ENCODE measurements at places on chromosomes 5 and 9.

DNA sequence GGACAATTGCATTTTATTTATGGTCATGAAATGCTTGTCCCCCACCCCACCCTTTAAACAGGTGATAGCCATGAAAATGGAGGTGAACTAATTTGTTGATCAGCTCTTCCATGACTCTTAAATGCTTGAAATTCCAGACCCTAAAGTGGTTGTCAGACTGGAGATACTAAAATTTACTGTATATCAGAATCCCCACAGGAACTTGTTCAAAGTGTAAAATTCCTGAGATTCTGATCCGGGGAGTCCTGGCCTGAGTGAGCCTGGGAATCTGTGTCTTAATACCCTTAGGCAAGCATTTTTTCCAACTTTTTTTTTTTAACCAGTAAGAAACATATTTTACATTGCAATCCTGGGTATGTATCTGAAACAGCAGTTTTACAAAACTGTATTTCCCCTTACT is 4.7 kb downstream of the SKP2 start:
- no peak for DNase-seq

GRCh38 chr9:133837627-133838597 is 99.8 kb upstream of the SARDH start:
- no peak for DNase-seq

DNA sequence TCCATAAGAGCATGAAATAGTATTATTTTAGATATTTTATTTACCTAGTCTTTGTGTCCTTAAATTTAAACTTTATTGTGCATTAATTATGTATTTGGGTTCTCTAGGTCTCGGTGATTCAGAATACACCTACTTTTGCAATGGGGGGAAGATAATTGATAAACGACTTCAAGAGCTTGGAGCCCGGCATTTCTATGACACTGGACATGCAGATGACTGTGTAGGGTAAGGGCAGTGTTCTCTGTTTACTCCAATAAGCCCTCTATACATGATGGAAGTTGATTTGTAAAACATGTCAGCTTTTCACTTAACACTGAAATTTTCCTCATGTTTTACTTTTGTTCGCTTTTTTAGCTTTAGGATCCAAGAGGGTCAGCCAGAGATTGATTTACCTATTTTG is 6.2 kb downstream of the MTRR start:
- no peak for DNase-seq

- DNase-seq: no peak
These were observed 85.8 kb downstream of the KCNIP1 start for GRCh38 chr5:170589643-170590042.

DNA sequence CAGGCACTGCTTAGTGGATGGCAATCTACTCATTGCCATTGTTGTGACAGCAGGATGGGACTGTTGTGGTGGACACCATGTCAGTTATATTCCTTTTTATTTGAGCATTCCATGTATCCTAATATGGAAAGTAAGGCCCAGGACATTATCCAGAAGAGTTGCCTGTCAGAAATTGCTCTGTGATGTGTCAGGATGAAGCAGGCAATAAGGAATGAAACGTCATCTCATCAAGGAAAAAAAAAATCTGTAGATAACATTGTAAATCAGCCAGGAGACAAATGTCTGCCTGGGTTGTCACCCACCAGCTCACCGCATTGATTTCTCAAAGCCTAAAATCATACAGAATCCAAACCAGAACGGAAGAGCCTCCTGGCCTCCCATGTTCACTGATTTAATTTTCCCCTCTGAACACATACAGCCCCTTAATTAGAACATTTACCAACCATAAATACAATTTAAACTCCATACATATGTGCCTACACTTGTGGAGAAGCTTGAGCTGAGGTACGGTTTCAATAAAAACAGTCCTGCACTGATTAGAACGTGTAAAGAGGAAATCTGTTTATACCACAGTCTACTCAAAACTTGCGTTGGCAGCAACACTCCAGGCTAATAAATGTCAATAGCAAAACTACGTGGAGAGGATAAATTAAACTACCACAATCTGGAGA is 73.9 kb downstream of the FOXD1 start:
- DNase-seq: no peak

DNA sequence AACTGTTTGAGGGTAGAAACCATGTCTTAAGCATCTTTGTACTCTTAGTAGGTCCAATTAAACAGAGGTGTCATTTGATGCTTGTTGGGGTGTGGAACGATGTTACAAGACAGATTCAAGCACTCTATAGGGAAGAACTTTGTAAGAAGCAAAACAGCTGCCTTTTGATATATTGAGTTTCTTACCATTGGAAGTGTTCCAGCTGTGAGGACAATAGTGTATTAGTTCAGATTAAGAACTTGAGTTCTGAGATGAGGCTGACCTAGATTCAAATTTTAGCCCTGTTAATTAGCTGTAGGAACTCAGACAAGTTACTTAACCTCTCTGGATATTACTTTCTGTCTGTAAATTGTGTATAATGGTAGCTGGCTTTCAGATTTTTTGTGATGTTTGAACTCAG is 19.6 kb upstream of the ZNF462 start:
- no peak for DNase-seq

- DNase-seq: no peak
These were observed 2.3 kb upstream of the HK3 start for GRCh38 chr5:176901260-176902101.

DNA sequence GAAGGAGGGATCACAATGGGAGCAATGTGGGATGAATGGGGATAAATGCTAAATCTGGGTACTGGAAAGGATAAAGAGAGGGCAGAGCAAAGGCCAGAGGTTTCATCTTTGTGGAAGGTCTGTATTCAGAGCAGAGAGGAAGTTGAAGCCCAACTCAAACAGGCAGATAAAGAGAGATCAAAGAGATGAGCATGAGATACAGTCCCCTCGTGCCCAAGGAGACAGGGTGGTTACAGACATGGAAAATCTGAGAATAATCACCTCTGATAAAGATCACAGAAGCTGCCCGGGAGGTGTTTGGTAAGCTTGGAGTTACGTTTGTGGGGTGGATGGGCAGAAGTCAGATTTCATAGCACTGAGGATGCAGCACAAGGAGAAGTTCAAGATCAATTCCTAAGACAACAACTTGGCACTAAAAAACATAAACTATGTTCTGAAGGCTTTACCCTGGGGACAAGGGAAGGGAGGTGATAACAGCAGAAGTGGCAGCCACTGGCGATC is 459 bp upstream of the ERAP2 start:
- peak; percentile 35 for DNase-seq

GRCh38 chr5:146910239-146910638 is 31.7 kb upstream of the PPP2R2B start:
- no peak for DNase-seq

DNA sequence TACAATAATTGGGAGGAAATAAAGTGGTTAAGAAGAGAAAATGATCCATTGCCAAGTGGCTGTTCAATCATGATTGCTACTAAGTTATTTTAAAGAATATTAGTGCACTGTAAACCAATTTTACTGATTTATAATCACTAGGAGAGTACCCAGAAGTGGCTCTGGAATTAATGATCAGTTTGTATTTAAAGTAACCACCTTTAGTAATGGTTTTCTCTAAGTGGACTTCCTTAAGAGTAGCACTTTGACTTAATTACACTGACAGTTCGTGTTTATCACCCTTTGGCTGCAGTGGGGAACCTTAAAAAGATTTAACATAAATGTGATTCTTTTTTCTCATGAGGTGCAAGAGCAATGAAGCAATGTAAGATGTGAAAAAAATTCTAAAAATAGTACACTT is 310.8 kb downstream of the CDH12 start:
- DNase-seq: no peak

DNA sequence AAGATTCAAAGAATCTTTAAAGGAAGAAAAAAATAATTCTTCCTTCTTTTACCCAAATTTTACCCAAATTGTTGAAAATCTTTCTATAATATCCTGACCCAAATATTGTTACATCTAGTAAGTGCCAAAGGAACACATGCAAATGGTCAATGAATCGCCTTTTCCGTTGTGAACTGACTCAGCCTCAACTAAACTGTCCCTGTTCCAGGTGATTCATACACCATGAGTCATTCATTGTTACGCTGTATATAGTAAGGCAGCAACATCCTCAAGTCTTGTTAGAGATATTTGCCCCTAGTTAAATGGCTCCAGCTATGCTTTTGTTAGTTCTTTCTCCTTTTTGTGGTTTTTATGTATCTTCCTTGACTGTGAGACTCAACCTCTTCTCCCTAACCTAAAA is 9.7 kb downstream of the PTGER4 start:
- no peak for DNase-seq
